CD8-positive, alpha-beta T cell (primary cell): ENCODE measurements at places on chromosomes 3 and 15. TPM values are rescaled to one million over a fixed set of nuclear protein-coding genes. Genes with fewer than 3 reads are reported as not detected.
A peak's percentile ranks its signal among the peaks of the same experiment; 100 is the strongest.

Gene DNAJC19
- 42.3 TPM for total RNA-seq

Gene THUMPD3
- 84.3 TPM for total RNA-seq

Gene BLM
- total RNA-seq: 2.5 TPM

Gene ZKSCAN7
- total RNA-seq: 0.68 TPM

Gene KATNBL1
- 9.3 TPM for total RNA-seq

Gene PEX5L
- not detected for total RNA-seq

Gene PPM1L
- 1.8 TPM for total RNA-seq

Gene SUCNR1
- not detected for total RNA-seq

Gene CCR2
- 0.62 TPM for total RNA-seq

Gene LMAN1L
- total RNA-seq: not detected

Gene GPR171
- total RNA-seq: 13.4 TPM

GRCh38 chr3:52494445-52494844, 693 bp upstream of the STAB1 start:
- no peak for DNase-seq

DNA sequence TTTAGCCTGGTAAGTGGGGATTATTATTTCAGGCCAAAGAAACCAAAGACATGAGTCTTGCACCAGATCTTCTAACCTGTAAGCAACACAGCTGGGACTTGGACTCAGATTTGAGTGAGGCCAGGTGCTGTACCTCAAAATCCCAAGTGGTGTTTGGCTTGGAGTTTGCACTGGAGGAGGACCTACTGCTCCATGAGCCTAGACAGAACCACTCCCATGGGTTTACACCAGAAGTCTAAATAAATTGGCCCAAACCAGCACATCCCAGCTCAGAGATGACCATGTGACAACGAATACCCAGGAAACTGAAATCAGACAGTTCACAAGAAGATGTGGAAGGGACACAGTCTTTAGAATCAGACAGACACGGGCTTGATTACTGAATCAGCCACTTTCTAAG, 47.5 kb downstream of the MINAR1 start:
- DNase-seq: no peak

DNA sequence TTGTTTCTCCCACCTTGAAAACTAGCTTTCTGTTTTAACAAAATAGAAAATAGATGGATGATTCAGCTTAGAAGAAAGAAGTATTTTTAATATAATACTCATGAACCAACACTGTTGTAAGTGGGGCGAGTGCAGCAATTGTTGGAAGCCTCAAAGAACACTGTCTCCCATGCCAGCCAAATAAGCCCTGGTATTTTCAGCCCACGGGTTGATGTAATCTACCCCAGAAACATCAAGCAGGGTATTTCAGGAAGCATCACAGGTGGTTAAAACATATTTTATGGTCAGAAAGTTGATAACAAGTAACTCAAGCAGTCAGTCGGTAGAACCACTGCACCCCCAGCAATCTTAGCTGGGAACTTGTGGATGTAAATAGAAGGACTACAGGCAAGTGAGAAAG, 115.9 kb downstream of the SV2B start:
- no peak for DNase-seq

GRCh38 chr3:128490915-128491690, 1.9 kb downstream of the GATA2 start:
- no peak for DNase-seq

- DNase-seq: no peak
Observed at GRCh38 chr3:194298331-194299227, 52.5 kb downstream of the CPN2 start.

GRCh38 chr3:6578526-6578925, 282.4 kb upstream of the GRM7 start:
- no peak for DNase-seq

DNA sequence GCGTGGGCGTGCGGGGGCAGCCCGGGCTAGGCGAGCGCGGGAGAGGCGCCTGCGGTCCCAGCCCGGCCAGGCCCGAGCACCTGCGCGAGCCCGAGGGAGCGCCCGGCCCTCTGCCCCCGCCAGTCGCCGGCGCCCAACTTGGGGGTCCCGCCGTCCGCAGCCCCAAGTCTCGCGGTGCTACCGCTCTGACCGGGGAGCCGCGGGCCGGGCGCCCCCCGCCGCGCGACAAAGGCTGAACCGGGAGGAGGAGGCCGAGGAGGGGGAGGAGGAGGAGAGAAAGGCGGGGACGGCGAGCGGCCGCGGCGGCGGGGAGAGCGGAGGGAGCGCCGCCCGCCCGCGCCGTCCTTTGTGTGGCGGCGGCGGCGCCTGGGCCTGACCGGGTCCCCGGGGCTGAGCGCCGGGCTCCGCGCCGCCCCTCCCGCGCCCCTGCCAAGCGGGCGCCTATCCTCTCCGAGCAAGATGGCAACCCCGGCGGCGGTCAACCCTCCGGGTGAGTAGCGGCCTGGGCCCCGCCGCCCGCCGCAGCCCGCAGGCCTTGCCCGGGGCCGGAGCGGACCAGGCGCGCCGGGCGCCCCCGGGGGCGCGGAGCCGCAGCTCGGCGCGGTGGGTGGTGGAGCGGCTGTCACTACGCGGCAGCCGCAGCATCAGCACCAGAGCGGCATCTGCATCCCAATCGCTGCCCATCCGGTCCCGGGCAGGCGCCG, at the start of gene ARNT2:
Gene ARNT2, plus strand, starts transcription at position 326 of the 704 bp plus-strand sequence. Its CDS starts 134 bp downstream, at position 460.
- DNase-seq: no peak

DNA sequence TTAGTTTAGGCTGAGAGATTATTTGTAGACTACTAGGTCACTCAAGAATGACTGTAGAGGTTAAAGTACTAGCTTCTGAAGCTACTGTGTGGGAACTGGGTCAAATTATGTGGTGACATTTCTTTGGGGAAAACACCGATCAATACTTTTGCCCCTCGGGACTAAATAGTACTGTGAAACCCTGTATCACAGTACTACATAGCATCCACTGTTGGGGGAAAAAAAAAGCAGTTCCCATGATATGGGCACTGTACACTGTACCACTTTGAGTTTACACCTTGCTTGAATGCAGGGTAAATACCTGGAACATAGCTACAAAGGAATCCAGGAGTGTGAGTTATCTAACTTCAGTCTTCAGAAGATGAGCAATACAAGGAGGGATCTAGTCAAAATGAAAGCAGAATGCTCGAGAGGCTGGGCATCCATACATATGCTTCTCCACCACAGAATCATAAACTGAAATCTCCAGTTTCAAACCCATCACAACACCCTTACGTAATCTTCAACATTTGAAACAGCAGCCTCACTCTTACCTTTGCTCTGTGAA, 311.4 kb downstream of the UNC13C start:
- DNase-seq: no peak

GRCh38 chr3:52455283-52456168, at the start of gene NISCH:
NISCH (plus strand) TSS chr3:52455604; CDS start chr3:52455642, 38 bp downstream.
- peak; percentile 96 for DNase-seq

GRCh38 chr3:27271890-27272289, 97.3 kb downstream of the NEK10 start:
- DNase-seq: no peak

GRCh38 chr15:38029736-38030135, 95.3 kb downstream of the TMCO5A start:
- DNase-seq: no peak

GRCh38 chr15:99014803-99015697, 7.5 kb upstream of the PGPEP1L start:
- peak; percentile 5 for DNase-seq

- no peak for DNase-seq
Observed at GRCh38 chr3:15636028-15636709, 34.6 kb downstream of the BTD start.

- no peak for DNase-seq
Observed at GRCh38 chr15:90845201-90845949, 23.0 kb upstream of the FURIN start.

DNA sequence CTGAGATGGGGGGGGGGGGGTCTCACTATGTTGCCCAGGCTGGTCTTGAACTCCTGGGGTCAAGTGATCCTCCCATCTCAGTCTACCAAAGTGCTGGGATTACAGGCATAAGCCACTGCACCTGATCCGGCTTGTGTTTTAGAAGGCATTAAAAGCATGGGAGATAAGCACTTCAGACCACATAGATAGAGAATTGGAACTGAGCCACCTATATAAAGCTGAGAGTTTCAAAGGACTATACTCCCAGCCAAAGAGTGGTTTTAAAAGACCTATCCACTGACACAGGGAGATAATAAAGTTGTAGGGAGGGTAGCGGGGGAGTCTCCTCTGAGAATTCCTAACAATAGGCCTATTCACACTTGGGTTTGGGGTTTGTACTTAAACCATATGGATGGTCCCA, 34.8 kb downstream of the DENND4A start:
- no peak for DNase-seq

DNA sequence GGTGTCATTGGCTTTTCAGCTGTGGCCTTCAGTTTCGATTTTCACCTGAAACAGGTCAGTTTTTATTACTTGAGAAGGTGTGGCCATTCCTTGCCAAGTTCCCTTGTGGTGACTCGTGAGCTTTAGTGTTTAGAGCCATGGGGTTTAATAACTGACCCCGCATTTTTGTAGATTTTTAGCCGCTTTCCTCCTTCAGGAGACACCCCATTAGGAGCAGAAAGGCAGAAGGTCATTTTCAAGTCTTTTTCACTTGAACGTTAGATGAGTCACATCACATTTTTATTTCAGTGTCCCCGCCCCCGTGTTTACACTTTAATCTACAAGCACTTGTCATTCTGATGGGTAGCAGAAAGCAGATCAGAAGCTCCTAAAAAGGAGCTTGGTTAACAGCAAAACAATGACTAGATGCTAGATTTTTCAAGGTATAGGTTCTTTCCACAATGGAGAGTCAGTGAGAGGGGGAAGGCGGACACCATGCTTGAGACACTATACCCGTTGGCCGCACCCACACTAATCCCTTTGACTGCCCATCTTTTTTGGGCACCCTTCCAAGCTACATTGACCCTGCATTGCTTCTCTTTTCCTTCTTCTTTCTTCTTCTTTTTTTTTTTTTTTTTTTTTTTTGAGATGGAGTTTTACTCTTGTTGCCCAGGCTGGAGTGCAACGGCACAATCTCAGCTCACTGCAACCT, 132.7 kb downstream of the GHSR start:
- no peak for DNase-seq

GRCh38 chr15:47258521-47258920, 458.8 kb upstream of the SEMA6D start:
- DNase-seq: no peak

GRCh38 chr3:183226333-183226890, 26.6 kb upstream of the B3GNT5 start:
- no peak for DNase-seq

GRCh38 chr3:138569090-138569489, 25.0 kb downstream of the CEP70 start:
- DNase-seq: no peak

DNA sequence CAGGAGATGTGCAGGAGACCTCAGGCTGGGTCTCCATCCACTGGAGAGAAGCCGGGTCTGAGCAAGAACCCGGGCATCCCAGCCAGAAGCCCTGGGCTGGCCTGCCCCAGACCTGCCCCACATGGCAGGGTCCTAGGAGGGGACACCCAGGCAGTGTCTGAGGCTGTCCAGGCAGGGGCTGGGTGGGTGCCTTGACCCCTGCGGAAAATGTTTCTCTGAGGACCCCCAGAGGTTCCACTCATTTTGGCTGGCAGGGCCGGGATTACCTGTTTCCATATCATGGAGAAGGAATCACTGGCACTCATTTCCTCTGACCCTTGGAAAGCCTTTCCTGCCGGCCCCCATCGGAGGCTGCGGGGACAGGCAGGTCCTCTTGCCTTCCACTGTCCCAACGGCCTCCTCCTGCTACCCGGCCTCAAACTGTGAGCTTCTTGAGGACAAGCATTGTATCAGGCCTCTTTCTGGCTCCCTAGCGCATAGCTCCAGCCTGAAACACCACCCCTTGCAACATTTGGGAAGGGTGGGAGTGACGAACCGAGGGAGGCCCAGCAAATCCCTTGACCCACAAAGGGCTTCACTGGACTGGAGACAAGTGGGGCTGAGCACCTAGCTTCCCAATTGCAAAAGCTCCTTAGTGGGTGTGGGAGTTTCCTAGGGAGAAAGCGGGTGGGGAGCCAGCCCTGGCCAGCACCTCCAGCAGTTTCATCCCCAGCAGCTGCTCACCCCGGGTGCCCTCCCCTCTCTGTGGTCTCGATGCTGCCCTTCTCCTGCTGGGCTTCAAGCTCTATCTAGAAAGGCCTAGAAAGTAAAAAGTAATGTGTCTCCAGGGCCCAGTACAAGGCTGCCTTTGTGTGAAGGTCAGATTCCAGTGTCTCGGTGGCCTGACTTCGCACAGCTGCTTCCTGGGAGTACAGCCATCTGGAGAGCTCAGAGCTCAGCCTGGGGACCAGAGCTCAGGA, 29.7 kb downstream of the ACSBG1 start:
- no peak for DNase-seq

- no peak for DNase-seq
Observed at GRCh38 chr3:4637265-4637664, 144.1 kb downstream of the ITPR1 start.

- DNase-seq: no peak
Observed at GRCh38 chr3:176848431-176849214, 348.7 kb downstream of the TBL1XR1 start.

DNA sequence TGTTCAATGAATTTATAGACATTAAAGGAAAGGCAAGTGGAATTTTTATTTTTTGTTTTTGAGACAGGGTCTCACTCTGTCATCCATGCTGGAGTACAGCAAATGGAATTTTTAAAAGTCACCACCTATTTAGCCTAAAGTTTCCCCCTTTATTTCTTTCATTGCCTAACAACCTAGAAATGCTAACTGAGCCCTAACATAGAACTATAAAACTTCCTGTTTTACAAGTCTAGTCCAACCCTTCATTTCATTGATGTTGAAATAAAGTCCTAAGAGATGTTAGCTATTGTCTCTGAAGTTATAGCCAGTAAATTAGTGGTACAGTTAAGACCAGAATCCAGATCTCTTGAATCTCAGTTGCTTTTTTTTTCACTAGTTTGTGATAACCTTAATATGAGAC, 39.0 kb downstream of the MAPK6 start:
- DNase-seq: no peak

GRCh38 chr15:98282656-98283332, 322.3 kb downstream of the ARRDC4 start:
- no peak for DNase-seq

- no peak for DNase-seq
Observed at GRCh38 chr3:82078246-82078645, 316.8 kb upstream of the GBE1 start.

- DNase-seq: no peak
Observed at GRCh38 chr3:110391640-110392395, 679.8 kb upstream of the NECTIN3 start.

DNA sequence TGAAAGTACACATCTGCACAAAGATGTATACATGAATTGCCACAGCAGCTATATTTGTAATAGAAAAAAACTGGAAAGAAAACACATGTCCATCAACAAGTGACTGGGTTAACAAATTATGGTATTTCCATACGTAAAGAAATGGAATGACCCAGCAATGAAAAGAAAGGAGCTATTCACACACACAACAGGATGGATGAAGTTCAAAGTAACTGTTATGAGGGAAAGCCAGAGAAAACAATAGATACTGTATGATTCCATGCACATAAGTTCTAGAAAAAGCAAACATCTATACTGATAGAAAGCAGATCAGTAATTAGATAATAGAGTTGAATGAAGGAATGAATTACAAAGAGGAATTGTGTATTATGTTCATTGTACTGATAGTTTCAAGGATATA, 152.0 kb downstream of the SCAPER start:
- DNase-seq: no peak
